Effector memory CD8-positive, alpha-beta T cell (primary cell): ENCODE measurements at places on chromosomes 7 and 10.

DNA sequence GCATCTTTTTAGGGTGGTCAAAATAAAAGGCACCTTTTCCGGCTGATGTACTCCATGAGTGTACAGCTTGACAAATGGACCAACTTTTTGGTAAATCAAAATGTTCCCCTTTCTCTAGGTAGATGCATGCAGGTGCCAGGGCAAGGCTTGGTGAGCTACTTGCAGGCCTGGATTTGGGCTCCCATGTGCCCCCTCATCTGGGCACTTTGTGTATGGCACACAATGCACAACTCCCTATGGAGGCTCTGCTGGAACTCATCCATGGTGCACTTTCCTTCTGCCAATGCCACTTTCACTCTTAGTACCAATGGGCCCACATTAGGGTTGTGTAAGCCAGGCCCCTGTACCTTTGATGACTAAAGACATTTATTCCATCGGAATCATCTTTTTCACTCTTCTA lies 300.8 kb downstream of the SDHAF3 start:
- DNase-seq, result no peak

DNA sequence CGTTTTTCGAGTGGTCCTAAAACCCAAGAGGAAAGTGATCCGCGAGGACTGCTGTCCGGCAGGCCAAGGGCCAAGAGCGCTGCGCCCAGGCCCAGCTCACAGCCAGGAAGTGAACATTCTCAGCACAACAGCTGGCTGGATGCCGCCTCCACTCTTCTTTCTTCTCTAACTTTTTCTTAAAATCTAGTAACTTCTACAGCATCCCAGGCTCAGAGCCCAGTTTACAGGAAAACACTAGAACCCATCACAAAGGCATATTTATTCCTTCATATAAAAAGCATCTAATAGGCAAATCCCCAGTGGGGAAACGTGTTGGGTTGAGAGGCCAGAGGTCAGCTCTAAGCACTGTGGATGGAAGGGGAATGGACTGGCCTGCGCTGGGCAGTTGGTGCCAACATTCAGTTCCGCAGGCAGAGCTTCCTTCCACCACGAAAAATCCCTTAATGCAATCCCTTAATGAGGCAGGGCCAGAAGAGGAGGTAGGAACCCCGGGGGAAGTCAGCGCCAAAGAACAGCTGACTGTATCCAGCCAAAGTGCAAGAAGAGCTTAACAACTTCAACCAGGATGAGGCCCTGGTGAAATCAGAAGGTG lies 74.8 kb downstream of the ZRANB1 start:
- no peak for DNase-seq

DNA sequence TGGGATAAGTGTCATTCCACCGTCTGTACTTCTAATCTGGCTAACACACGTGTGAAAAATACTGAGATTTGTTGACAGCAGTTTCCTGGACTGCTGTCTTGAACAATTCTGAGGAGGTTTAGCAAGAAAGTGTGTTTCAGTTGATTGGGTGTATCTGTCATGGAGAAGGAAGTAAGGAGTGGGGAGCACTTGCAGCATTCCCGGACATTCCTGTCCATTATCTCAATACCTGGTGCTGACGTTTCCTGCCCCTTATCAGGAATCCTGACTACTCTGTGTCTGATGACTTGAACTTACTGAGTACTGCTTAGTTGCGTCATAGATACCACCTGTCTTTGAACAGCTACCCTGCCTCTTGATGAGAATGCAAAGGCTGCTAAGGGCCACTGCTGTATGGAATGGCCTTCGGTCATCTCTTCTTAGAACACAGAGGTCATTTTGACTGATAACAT lies 72.0 kb upstream of the VKORC1L1 start:
- no peak for DNase-seq

DNA sequence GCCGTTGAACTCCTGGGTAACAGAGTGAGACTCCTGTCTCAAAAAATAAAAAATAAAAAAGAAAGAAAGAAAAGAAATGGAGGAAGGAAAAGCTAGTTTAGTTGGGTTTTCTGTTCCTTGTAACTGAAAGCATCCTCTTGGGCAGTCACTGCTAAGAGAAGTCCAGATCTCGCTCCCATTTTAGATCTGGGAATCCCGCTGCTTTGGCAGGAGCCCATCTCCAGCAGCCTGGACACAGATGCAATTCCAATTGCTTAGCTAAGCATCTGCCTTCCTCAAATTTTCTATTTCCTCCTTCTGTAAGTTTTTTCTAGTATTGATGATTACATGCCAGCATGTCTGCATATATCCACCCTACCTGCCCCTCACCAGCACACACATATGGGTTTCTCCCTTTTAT lies 54.1 kb downstream of the DENND2A start:
- no peak for DNase-seq

GRCh38 chr10:121645696-121646095 lies 47.5 kb upstream of the FGFR2 start:
- no peak for DNase-seq

DNA sequence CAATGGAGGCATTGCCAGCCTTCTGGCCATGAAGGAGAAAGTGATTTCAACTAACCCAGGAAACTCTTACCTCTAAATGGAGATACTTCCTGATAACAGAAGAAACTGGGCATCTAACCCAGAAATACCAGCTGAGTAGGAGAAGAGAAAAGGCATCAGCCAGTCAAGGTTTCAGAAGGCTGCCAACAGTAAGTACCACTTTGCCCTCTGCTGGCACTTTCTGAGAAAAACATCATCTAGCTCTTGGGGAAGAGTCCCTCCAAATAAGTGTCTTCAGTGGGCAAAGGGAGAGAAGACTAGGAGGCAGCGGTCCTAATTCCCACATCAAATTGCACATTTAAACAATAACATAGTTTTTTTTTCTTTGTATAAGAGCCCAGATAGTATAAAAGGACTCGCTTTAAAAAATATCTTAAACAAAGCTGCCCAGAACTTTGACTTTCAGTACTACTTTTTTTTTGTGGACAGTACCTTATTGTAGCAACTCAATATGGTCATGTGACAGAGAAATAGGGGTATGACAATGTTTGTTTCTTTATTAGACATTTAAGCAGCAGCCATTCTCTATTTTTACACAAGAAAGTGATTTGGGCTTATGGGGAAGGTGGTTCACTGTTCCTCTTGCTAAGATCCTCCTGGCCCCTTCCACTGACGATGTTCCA lies 157.3 kb downstream of the CTTNBP2 start:
- no peak for DNase-seq

- no peak for DNase-seq
These were observed 11.5 kb downstream of the ARL3 start for GRCh38 chr10:102702742-102703141.

DNA sequence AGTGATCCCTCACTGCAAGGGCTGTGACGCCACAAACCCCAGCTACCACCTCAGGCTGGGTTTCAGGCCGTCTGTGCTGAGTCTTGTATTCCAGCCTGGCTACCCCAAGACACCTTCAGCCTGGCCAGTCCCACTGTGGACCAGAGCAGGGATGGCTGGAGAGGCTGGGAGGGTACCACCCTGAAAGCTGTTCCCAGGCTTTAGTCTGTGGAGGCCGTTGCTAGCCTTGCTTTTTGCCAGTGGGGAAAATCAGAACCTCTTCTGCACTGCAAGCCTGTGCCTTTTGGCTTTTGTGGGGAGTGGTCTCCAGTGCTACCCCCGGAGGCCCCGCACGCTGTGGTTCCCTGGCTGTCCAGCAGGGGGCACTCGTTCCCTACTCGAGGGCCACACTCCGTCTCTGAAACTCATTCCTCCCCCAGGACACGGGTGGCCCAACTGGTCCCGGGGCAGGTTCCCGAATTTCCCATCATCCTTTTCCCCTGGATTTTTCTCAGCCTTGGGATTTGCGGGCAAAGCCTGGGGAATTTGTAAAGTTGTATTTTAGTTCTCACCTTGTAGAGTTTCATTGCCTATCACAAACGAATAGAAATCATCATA lies 128.4 kb upstream of the BTBD16 start:
- no peak for DNase-seq

DNA sequence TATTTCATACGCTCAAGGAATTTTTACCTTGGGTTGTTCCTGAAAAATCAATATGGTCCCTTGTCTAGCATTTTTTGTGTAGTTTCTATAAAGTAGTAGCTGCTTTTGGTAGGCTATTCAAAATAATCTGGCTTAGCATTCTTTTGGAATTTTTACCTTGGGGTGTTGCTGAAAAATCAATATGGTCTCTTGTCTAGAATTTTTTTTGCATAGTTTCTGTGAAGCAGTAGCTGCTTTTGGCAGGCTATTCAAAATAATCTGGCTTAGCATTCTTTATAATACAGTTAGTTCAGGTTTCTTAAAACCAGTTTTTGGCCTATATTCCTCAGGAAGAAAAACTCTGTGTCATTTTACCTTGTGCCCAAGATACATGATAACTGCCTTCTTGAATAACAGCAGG lies 301.9 kb downstream of the SUGCT start:
- DNase-seq, result no peak

DNA sequence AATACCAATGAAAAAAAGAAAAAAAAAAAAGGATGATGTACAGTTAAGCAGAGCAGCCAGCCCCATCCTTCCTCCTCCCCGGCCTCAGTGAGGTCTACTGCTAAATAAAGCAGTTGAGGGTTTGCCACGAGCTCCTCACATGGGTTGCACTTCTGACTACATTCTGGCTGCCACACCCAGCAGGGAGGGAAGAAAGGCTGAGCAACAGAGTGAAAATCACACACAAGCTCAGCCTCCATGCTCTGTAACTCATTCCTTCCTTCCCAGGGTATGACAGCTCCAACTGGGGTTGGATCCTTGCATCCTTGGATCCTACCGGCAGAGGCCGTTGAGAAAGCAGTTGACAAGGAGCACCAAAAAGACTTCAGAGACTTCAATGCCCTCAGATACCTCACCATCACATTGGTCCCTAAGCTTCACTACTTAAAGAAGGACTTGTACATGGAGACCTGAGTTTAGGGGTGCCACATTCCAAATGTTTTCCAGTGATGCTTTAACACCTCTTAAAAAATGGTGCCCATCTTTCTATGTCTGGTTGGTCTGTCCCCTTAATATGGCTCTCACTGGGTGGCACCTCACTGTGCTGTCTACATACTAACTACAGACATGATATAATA lies 52.9 kb upstream of the PIK3CG start:
- DNase-seq, result peak; percentile 23

DNA sequence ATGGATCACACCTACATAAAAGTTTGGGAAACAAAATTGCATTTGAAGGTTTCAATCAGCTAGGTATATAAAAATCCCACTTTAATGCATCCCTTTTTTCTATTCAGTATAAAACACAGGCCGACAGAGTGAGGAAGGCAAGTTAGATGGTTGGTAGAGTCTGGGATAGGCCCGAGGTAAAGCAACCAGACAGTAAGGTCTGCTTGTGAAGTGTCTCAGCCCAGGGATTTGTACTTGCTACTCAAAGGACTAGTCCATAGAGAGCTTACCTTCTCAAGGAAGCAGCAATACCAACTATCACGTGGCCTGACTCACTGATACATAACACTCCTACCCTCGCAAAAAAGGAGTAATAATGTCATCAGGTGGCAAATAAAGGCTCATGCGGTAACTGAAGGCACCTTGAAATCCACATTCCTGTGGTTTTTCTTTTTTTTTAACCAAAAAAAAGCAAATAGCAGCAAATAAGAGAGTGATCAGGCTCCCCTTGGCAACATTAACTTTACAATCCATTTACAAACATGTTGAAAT lies 56.2 kb upstream of the ATP6V0A4 start:
- no peak for DNase-seq

- no peak for DNase-seq
These were observed 11.5 kb downstream of the FAM131B start for GRCh38 chr7:143351060-143351459.

DNA sequence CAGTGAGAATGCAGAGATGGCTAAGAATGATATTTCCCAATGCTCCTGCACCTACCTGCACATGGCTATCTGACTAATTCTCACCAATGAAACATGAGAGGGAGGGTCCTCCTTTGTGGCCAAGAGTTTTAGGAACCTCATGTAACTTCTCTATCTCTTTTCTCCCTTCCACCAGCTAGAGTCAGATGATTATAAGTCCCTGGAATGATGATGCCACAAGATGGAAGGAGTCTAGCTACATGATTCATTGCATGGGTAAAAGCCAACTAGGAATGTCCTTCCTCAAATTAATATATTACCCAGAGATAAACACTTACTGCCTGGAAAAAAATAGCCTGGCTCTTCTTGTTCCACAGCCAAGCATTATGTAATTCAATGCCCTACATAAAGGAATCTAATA lies 55.1 kb upstream of the AASS start:
- DNase-seq, result no peak

GRCh38 chr10:5684971-5685763 lies 529 bp downstream of the TASOR2 start:
- peak; percentile 67 for DNase-seq

GRCh38 chr10:120492346-120492745 lies 35.3 kb downstream of the PLPP4 start:
- no peak for DNase-seq

GRCh38 chr7:94578614-94579013 lies 69.0 kb downstream of the CASD1 start:
- DNase-seq, result no peak

GRCh38 chr7:27111751-27112277 lies 9.3 kb upstream of the HOXA2 start:
- DNase-seq, result no peak

GRCh38 chr10:76902949-76903348 lies 734.7 kb downstream of the KCNMA1 start:
- no peak for DNase-seq

DNA sequence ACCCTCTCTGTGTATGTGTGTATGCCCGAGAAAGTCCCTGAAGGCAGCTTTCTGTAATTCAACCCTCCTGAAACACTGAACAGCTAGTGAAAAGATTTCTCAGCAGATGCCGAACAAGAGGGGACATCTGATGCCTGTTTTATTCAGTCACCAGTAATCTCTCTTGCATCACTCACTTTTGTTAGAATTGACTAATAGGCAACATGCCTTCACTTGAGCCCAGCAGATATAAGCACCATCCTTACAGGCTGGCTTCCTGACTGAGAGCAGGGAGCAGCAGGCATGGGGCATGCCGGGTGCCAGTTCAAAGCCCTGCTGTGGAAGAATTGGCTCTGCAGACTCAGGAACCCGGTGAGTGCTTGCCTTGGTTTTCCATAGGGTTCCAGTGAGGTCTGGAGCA lies at the start of gene ABCA13:
ABCA13 (plus strand) TSS at position 257 of the 400 bp plus-strand sequence; CDS start at position 283, 26 bp downstream.
- no peak for DNase-seq

DNA sequence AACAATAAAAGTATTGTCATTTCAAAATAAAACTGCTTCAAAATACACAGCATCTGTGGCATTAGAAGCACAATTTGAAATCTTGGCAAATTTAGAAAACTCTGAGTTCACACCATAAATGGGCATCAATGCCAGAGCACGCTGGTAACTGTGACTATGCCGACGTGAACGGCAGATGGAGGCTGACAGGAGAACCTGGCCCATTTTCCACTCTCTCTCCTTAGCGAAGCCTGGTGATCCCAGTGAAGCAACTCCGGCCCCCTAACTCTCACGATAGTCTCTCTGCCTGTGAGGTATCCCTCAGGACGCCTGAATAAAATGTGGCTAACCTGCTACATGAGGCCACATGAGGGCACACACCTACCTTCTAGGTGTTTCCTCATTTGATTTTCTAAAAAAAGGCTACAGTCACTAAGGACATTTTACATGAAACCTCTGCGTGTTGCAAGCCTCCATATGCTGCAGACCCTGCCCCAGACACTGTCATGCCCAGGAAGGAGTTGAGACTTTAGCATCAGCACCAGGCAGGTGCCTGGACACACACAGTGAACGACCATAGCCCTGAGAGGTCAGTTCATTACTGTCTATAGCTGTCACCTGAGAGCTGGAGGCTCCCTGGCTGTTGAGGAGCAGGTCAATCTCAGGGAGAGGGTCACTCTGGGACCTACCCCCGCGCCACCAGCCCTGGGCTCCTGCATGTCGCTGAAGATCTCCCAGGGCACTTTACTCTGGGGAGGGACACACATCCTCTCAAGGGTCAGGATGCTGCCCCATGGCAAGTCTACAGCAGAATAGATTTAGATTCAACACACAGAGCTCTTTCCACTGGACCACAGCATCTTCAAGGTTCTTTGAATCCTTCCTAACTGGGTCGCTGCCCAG lies 62.9 kb upstream of the CAMK2B start:
- DNase-seq, result no peak
